ENCODE measurements at places on chromosomes 6 and 20.

DNA sequence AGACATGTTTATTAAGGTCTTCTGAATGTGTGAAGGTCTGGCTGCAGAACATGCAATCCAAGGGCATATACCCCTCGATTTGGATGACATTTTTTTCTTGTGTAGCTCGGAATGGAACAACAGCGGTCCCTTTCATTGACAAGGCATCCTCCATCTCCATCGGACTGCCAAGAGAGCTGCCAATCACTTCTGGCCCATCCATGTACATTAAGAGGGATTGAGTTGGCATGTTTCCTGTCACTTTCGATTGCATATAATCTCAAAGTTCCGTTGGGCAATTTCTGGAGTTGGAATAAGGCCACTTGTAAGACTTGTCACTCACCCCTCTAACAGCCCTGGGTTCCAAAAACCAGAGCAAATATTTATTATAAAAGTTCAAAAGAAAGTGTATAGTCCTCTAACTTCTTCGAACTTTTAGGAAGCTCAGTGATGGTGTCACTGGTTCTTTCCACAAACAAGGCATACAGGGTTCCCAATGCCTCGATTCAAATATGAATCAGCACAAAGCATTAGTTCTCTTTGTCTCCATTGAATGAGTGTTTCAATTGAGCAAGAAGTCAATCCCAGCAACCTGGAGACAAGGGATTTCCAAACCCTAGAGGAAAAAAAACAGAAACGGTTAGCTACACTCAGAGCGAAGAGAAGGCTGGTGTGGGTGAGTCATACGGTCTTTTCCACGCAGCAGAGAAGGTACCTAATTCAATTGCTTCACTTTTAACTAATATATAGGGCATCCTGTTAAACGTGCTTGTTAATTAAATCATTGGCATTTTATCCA lies 10.9 kb downstream of the ZNF217 start:
- DNase-seq, result no peak

- DNase-seq, result no peak
These were observed 10.7 kb downstream of the TRERF1 start for GRCh38 chr6:42440778-42441696.

DNA sequence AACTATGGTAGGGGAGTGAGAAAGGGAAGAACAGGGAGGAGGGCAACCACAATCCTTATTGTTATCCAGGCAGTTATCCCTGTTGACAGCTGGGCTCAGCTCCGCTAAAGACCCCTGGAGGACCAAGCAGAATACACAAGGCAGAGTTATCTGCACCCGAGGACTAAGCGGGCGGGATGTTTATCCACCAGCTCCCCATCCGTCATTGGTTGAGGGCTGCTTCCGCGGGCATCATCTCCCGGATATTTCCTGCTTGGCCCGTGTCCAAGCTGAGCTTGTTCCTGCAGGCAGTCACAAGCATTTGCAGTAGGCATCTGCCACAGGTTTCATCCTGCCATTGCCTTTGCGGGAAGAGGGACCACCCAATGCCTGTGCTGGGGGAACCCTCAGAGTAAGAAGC lies 102.1 kb downstream of the DLGAP4 start:
- DNase-seq, result peak; percentile 81

- peak; percentile 85 for DNase-seq
These were observed 6.2 kb upstream of the SOX4 start for GRCh38 chr6:21587179-21587960.

GRCh38 chr6:97032955-97033354 lies 108.4 kb downstream of the KLHL32 start:
- no peak for DNase-seq

- peak; percentile 13 for DNase-seq
These were observed 33.2 kb downstream of the NT5E start for GRCh38 chr6:85482905-85483700.

DNA sequence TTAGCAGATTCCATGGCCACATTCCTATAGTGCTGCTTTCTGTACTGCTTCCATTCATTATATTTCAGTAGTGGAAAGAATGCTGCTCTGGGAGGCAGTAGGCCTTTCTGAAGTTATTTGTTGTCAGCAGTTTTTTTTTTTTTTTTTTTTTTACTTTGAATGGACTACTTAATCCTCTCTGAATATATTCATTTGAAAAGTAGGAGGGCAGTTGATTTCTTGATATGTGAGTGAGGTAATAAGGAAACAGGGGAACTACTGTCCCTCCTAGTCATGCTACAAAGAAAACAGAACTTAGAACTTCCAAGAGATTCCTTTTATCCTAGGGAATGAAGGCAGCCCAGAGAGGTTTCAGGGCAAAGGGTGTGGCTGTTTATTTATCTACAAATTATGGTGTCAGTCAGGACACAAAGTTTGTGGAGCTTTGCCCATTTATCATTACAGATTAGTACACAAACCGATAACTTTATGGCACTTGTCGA lies 155.9 kb downstream of the JARID2 start:
- no peak for DNase-seq

- no peak for DNase-seq
These were observed 87.6 kb downstream of the BTBD9 start for GRCh38 chr6:38552121-38552520.

DNA sequence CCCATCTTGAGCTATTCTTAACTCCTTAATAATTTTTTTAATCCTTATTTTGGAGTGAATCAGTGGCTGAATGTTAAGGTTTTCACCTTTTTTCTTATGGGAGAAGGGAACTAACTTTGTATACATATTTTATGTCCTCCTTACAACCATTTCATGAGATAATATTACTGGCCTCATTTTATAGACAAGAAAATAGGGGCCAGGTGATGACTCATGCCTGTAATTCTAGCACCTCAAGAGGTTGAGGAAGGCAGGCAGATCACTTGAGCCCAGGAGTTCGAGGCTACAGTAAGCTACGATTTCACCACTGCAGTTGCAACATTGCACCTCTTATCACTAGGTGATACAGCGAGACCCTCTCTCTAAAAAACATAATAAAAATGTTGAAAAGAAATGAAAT lies 128.7 kb downstream of the TMEM242 start:
- no peak for DNase-seq

- DNase-seq, result no peak
These were observed 66.9 kb downstream of the MACROD2 start for GRCh38 chr20:14062171-14062570.

DNA sequence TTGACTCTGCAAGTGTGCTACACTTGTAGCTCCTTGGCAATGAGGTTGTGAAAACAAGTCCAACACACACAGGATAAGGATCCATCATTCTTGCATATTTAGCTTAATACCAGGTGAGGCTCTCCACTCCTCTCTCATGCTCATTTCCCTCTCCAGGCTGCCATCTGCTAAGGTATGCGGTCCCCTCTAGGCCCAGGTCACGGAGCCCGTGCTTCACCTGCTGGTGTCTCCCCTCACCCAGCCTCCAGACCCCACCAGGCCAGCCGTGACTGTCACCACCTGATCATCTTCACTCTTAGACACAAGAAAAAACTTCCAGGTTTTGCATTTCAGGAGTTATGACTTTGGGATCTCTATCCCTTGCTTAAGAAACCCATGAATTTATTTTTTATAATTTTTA lies 14.2 kb upstream of the NCR2 start:
- no peak for DNase-seq

GRCh38 chr6:56040223-56040622 lies 164.8 kb upstream of the BMP5 start:
- DNase-seq, result no peak

DNA sequence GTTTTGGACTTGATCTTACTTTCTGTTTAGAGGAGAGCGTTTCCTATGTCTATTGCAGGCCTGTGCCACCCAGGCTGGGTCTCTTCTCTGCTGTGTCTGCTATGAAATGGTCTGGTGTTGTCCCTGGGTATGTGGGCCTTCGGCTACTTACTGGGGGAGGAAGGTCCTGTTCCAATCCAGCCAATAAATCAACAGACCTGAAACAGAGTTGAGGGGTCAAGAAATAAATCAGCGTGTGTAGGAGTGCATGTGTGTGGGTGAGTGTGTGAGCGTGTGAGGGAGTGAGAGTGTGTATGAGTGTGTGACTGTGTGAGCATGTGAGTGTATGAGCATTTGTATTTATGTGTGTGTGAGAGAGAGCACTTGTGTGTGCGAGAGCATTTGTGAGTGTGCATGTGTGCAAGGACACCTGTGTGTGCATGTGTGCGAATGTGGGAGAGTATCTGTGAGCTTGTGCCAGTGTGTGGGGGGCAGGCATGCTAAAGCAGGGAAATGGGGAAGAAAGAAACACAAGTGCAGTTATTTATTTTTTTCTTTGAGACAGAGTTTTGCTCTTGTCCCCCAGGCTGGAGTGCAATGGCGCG lies 86.3 kb upstream of the PMEPA1 start:
- no peak for DNase-seq

DNA sequence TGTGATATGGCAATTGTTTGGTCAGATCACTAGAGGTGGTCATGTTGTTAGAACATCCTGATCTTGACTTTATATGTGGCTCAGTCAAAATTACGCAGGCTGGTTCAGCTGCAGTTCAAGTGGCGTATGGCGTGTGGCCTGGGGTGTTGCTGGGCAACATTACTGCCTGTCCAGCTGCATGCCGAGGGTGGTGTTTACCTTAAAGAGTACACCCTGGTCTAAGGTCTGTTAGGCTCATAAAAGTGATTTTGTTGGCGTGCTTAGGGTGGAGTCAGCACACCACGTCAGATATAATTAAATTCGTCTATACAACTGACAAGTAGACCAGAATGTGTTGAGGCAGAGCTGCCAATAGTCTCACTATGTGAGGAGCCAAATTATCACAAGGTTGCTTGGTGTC lies 55.6 kb upstream of the NEDD9 start:
- DNase-seq, result peak; percentile 75

- no peak for DNase-seq
These were observed 298.3 kb upstream of the SASH1 start for GRCh38 chr6:148044261-148044751.

DNA sequence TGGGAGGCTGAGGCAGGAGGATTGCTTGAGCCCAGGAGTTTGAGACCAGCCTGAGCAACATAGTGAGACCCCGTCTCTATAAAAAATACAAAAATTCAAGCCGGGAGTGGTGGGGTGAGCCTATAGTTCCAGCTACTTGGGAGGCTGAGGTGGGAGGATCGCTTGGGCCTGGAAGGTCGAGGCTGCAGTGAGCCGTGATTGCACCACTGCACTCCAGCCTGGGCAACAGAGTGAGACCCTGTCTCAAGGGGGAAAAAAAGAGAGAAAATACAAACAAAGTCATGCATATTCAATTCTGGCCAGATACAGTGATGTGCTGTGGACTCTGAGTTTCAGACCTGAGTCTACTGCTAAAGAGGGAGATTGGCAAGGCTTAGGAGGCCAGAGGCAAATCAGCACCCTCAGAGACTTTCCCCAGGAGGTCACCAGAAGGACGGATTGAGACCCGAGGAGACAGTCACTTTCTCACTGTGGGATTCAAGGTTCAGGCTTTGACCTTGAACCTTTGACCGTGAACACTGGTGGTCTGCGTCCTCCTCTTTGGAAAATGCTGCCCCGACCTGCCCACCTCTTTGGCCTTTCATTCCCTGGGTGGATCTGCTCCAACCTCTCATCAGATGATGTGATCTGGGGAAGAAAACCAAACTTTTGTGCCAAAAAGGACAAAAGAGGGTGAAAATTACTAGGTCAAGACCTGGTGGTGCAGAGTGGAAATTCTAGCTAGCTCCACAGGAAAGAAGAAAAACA lies 31.2 kb downstream of the TGM2 start:
- no peak for DNase-seq

DNA sequence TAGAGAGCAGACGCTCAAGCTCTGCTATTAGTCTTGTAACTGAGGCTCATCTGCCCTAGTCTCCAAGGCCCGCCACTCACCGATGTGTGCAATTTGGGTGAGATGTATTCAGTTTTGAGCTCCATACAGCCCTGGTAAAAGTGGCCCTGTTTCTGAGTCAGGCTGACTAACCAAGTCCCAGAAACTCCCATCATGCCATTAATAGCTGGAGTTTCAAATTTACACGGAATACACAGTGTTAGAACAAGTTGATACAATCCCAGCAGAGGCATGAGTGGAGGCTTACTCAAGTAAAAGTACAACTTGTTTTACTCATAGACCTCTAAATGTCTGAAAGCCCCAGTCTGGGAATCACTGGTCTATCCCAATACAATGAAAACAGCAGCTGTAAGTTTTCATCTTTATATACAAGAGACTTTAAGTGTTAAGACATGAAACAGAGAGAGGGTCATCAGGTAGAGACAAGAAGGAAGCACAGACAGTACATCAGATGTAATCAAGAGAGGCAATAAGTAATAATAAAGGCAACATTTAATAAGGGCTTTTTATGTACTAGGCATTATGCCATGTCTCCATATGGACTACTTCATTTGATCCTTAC lies 42.4 kb downstream of the RTN4IP1 start:
- no peak for DNase-seq

- no peak for DNase-seq
These were observed 17.8 kb upstream of the SLC22A7 start for GRCh38 chr6:43280234-43280633.

DNA sequence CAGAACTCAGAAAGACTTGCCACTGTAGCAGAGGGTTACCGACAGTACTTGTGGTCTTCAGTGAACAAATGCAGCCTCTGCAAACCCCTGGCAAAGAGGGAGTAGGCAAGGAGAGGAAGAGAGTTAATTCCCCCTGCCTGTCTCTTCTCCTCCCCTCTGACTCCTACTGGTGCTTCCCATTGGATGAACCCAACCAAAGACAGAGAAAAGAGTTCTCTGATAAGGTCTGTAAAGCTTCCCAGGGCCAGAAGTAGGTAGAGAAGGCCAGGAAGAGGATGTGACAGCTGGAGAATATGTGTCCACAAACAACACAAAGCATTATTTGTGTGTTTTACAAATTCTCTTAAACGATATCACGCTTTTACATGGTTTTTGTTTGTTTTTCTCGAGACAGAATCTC lies 72.8 kb upstream of the SHLD1 start:
- DNase-seq, result no peak

DNA sequence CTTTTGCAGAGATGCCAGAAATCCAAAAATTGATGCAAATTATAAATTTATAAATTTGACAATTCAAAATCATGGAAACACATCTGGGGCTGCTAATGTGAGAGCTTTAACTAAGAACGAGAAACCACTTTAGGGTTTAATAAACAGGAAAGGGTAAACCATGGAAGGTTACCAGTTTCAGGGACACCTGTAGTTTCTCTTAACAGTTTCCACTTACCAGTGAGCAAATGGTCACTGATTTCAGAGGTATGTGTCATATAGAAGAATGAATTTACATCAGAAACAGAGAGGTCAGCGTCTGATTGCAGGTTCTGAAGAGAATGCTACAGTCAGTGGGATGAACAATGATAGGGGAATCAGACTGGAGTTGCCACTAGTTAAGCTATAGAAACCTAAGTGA lies 24.8 kb upstream of the PCSK2 start:
- DNase-seq, result no peak

DNA sequence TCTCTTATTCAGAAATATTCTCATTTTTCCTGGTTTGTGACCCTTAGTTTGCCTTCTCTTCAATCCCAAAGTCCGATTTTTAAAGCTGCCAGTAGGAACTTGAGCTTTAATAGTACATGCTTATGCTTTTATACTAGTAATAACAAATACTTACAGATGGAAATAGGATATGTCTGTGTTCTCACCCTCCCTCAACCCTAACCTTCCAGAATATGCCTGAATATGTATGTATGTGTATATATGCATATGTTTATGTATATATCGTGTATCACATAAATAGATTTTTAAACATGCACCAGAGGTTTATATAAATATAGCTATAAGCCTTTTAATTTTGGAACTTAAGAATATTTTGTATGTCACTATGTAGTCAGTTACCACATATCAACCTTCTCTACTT lies 38.8 kb downstream of the CDYL start:
- DNase-seq, result no peak

All from DMS153 (cell line).